ENCODE measurements at places on chromosomes 3 and 15.

DNA sequence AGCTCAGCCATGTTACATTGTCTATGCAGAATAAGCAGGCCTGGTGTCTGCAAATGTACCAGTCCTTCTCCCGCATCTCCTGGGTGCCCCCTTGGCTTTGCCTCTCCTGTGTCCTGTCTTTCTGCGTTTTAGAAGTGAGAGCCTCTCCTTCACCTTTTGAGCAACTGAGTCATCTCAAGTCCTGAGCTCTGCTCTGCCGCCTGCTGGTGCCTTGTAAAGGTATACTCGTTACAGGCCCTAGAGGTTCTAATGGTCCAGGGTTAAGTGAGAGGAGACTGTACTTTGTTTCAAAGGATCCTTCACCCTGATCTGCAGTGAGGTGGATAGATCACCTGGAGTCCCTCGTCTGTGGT, 12.6 kb downstream of the GHRL start:
- DNase-seq = no peak

GRCh38 chr3:98322101-98322500, 31.6 kb upstream of the OR5K4 start:
- no peak for DNase-seq

DNA sequence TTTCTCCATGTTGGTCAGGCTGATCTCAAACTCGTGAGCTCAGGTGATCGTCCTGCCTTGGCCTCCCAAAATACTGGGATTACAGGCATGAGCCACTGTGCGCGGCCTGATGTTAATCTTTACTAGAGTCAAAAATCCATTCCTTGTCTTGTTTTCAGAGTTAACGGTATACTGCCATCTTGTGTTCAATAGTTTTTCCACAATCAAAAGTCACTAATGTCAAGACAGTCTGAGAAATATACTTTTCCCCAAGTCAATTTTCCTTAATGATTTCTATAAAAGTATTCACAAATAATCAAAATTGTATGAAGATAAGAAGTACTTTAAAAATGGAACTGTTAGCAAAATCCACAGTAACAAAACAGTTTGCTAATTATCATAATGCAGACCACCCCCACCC, 8.5 kb downstream of the CRBN start:
- DNase-seq = no peak

- DNase-seq = no peak
These were observed 877.3 kb downstream of the ROBO2 start for GRCh38 chr3:77917225-77917624.

GRCh38 chr3:188683032-188683521, 488.7 kb upstream of the TPRG1 start:
- no peak for DNase-seq

DNA sequence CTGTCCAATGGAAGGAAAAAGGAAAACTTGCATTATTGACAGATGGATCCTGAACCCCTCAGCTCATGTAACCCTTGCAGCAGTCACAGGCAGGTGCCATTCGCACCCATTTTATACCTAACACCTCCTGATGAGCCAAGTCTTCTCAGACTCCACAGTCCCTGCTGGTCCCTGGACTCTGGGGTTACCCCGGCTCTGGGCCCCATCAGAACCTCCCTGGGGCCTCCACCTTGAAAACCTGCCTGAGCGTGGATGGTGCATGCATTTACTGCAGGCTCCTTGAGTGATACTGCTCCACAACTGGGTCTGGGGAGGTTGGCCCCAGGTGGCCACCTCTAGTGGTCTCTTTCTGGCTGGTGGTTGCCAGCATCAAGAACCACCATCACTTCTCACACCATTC, 15.9 kb upstream of the DOCK3 start:
- no peak for DNase-seq

DNA sequence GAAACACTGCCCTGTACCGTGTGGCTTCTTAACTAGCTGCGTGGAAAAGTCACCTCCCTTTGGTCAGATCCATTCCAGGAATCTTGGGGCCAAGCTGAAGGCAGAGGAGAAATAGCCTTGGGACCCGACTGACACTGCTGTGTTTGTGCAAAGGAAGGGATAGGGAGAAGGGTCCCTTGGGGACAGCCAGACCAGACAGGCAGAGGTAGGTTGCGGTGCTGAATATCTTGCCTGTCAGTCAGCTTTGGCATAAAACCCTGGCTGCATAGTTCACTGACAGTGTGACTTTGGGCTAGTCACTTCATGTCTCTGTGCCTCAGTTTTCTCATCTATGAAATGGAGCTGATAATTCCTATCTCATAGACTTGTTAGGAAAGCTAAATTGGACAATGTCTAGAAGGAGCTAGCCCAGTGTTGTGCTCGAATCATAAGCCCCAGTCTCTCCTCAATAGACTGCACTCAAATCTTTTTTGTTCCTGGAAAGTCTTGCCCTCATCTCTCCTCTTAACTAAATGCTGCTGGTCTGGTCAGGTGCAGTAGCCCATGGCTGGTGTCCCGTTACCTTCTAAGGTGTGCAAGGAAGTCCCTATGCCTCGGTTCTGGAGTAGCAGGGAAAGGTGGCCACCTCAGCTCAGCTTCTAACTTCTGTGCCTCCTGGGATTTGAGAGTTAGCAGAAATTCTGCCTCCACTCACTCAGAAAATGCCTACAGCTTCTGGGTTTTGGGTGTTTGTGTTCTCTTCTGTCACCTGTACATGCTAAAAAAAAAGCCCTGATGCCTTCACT, 25.8 kb downstream of the FGD5 start:
- no peak for DNase-seq

DNA sequence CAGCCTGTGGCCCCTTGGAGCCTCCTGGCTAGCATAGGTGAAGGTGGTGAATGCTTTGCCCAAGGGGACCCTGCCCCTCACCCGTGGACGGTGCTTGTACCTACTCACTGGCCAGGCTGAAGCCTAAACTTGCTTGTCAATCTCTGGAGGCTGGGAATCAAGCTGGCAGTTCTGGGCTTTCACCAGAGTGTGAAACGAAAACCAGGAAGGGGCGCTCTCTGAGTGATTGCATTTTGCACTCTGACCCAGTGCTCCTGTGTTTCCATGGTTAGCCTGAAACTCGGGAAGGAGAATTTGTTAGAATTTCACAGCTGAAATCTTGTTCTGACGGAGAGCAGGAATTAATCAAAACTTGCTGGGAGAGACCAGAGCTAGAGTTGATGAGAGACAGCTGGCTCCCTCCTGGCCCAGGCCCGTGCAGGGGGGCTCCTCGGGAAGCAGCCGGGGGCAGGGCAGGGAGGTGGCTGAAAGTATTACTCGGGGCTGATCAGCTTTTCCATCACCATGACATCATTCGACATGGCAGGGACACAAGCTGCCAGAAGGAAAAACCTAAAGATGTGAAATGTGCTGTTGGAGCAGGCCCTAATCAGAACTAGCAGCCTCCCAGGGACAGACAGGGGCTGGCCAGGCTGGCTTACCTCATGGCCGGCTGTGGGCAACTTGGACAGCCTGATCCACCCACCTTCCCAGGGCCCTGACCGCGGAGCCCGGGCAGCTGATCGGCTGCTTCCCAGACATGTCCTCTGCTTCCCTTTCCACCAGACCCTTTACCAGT, 323.6 kb upstream of the CTDSPL start:
- no peak for DNase-seq

DNA sequence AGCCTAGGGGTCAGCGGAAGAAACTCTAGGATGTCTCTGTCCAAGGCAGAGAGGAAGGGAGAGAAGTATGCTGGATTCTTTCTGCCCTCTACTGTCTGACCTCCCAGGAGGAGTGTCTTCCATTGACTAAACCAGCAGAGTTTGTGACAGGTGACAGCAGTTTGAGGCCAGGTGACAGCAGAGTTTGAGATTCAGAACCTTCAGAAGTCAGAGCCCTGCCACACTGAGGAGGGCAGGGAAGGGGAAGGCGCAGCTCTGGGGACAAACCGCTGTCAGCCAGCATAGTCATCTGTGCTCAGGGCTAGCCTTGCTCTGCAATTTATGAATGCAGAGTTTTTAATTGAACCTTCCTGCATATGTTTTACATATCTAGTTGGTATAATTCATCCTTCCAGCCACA, 12.3 kb downstream of the NRROS start:
- no peak for DNase-seq

GRCh38 chr3:123758081-123758564, 126.0 kb downstream of the MYLK start:
- DNase-seq = no peak

- no peak for DNase-seq
These were observed 28.8 kb downstream of the SAMMSON start for GRCh38 chr3:70028361-70028760.

DNA sequence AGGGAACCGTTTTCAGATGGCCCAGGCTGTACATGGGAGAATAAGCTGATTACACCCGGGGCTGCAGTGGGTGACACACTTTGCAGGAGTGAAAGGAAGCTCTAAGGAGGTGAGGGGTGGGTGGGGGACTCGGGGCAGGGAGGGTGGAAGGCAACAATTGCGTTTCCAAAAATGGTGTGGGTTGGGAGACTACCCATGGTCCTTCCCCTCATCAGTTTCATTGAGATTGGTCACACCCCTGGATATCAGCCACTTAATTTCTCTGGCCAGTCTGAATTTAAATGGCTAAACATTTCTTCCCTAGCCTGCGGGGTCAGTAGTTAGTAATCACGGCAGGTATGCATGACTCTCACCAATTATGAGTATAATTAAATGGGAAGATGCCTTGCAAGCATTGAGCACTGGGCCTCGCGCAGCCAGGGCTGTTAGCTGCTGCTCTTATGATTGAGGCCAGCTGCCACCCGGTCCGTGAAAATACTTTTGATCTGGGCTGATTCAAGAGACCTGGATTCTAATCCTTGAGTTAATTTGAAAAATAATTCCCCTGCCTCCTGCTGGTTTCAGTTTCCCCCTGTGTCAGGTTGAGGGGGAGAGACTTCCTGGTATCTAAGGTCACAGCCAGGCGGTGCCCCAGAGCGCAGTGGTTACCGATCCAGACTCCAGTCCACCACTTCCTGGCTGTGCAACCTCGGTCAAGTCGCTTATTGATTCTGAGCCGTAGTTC, 23.3 kb downstream of the SLC6A6 start:
- no peak for DNase-seq

DNA sequence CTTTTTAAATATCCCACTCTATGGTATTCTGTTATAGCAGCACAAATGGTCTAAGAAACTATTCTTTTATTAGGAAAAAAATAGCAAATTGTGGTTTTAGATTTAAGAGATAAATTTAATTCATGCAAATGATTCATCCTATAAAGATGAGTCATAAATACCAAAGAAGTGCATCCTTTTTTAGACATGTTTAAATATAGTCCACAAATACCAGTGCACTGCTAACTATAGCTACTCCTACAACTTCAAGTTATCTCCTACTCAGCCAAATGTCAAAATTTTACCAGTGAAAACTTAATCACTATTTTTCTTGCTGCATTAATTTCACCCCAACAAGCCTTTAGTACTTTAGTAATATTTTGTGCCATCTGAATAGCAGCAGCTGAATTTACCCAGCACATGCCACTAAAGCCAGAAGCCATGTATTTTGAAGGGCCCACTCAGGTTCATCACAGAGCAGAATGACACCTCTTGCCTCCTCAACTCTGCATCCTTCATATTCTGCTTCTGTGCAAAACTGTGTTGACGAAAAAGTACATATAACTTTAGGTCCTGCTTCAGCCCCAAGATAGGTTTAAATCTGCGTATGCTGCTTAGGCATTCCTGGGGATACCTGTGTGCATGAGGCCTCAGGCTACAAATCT, 24.9 kb downstream of the CX3CR1 start:
- no peak for DNase-seq

DNA sequence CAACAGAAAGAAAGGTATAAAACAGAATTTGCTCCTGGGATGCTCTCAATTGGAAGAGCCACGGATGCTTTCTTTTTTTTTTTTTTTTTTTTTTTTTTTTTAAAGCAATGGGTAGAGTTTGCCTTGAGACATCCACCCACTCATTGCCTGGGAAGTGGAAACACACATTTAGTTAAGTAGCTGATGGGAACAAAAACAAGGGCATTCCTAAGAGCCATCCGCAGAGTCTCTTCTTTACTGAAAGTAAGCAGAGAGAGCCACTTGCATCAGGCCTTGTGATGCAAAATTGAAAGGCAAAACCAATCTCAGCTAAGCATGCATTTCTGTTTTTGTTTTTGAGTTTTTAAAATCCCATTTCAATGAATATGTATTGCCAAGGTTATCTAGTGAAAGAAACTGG, 787.9 kb upstream of the LMCD1 start:
- no peak for DNase-seq

DNA sequence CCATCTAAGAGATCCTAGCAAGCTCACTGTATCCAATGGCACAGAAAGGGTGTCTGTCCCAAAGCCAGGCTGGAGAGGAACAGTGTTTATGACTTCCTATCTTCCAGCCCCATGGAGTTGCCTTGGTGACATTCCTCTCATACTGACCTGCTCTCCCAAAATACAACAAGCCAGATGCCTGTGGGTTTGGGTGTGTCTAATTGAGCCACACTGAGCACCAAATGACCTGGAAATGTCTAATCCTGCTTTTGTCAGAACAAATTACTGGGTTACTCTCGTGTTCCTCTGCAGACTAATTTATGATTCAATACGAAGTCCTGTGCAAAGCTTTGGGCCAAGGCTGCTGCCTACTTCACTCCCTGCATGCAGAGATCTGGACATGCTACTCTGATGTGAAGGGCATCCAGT, 98.1 kb upstream of the STRIT1 start:
- DNase-seq = no peak

- no peak for DNase-seq
These were observed 63.5 kb upstream of the CCDC54 start for GRCh38 chr3:107313711-107314110.

- DNase-seq = no peak
These were observed 75.2 kb downstream of the LPP start for GRCh38 chr3:188229177-188229576.

- no peak for DNase-seq
These were observed 620.2 kb downstream of the RBMS3 start for GRCh38 chr3:29901097-29901496.

GRCh38 chr3:126167566-126167965, 12.8 kb downstream of the ALDH1L1 start:
- no peak for DNase-seq

- DNase-seq = no peak
These were observed 8.4 kb downstream of the ITGB5 start for GRCh38 chr3:124878561-124879336.

DNA sequence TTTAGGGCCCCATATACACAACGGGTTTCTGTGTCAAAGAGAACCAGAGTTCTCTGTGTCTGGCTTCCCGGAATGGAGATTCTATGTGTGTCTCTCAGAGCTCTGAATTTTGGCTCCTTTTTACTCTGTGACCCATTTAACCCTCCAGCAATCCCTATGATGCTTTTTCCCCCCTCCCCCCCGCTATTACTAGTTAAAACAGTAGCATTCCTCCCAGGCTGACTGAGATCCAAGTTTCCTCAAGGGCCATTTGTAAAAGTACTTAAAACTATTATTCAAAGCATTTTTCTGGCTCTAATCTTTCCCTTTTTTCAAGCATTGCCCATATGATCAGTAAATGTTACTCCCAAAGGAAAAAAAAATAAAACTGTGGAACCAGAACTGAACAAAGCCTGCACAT, 6.6 kb upstream of the STAC start:
- DNase-seq = no peak

GRCh38 chr3:23343509-23343908, 140.4 kb downstream of the UBE2E2 start:
- DNase-seq = no peak

- no peak for DNase-seq
These were observed 8.1 kb upstream of the MAPK6 start for GRCh38 chr15:52010633-52011595.

- DNase-seq = no peak
These were observed 30.8 kb upstream of the ZBTB38 start for GRCh38 chr3:141337523-141337854.

Data from dorsolateral prefrontal cortex (tissue), 122 donors.